ENCODE measurements at places on chromosomes 5 and 9.

- DNase-seq: no peak
Measured at GRCh38 chr5:62283005-62283404, 23.0 kb upstream of the KIF2A start.

GRCh38 chr5:67652201-67652600, 455.6 kb upstream of the CD180 start:
- DNase-seq: no peak

GRCh38 chr9:5438301-5439162, 807 bp upstream of the PLGRKT start:
- peak; percentile 59 for DNase-seq

- DNase-seq: no peak
Measured at GRCh38 chr9:92737611-92738299, 26.9 kb downstream of the BICD2 start.

DNA sequence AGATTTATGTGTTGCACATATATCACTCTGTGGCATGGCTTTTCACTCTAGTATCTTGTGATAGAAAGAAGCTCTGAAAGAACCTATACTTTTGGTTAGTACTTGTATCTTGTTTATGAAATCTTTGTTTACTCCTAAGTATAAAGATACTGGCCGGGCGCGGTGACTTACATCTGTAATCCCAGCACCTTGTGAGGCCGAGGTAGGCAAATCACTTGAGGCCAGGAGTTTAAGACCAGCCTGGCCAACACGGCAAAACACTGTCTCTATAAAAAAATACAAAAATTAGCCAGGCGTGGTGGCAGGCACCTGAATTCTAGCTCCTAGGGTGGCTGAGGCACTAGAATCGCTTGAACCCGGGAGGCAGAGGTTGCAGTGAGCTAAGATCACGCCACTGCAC, 128.7 kb downstream of the FBXO38 start:
- DNase-seq: no peak

GRCh38 chr5:13673511-13673910, 271.0 kb downstream of the DNAH5 start:
- DNase-seq: no peak

GRCh38 chr5:17794201-17794600, 159.9 kb downstream of the TAF11L14 start:
- no peak for DNase-seq

GRCh38 chr9:38018241-38018957, 50.6 kb downstream of the SHB start:
- DNase-seq: no peak

GRCh38 chr9:136230365-136230764, 15.2 kb downstream of the QSOX2 start:
- no peak for DNase-seq

DNA sequence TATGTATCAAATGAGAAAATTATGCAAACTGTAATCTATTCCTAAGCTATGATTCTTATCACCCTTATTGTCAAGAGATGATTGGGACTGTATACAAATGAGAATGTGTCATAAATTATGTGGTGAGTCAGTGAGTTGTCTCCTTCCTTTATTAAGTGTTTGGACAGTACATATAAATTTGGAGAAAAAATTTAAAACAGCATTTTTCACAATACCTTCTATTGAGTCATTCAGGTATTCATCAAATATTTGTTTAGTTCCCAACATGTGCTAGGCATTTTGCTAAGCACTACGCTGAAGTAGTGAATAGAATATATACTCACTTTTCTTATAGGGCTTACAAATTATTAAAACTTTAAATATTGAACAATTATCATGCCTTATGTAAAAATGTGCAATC, 36.3 kb upstream of the PTPRD start:
- no peak for DNase-seq

GRCh38 chr5:74192606-74193299, 447.8 kb downstream of the ENC1 start:
- DNase-seq: no peak

- DNase-seq: no peak
Measured at GRCh38 chr5:12623408-12623807, 719.2 kb upstream of the CTNND2 start.

GRCh38 chr9:88954066-88954465, 37.2 kb upstream of the S1PR3 start:
- no peak for DNase-seq

GRCh38 chr9:86337469-86338108, 16.6 kb downstream of the TUT7 start:
- peak; percentile 79 for DNase-seq

DNA sequence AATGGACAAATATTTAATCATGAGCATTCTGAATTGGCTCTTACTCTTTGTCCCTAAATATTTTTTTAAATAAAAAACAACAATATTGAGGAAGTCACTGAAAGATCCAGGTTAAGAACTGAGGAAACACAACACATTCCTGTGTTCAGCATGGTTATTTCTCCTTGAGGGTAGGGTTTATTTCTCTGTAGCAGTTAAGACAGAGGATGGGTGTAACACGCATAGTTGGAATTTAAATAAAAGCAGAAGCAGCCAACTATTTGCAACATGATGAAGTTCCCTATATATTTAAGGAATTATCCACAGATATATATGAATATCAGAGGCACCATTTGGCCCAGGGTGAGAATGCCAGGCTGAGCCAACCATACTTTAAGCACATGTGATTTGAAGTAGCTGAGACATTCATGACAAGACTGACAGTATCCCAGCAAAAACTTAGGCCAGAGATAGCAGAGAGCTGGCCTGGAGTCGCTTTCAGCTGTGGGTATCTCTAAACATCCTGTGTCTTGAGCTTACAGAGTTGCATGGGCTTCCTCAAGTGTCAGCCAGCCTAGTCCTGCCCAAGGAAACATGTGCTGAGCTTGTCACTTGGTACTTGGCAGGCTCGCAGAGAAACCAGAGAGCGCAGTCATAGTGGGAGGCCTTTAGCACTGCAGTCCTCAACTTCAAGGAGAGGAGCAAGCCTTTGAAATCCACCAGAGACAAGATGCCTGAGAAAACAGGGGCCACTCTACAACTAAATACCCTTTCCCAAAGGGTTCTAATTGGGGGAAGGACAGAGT, 43.6 kb downstream of the SEMA5A start:
- DNase-seq: no peak

DNA sequence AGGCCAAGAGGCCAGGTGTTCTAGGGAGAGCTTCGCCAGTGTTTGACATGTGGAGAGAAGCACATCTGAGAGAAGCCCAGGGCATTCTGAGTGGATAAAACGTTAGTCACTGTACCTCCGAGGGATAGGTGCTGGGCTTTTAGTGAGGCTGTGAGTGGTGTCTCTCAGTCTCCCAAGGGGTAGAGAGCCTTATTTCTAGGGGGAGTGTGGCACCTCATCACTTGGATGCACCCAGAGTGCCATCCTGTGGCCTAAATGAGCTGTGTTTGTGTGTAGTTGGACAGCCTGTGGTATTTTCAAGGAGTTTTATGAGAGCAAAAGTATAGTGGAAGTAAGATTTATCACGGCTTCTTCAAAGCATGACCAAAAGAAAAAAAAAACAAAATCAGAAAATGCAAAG, 1046.9 kb upstream of the WWC1 start:
- no peak for DNase-seq
